Nephron progenitor cell (in vitro differentiated cells): ENCODE measurements at places on chromosomes 2 and 18.

GRCh38 chr2:171185941-171186340, 25.2 kb upstream of the TLK1 start:
- H3K27me3 ChIP-seq = peaks cover 7% of the 10 kb centered on the region
- H3K4me3 ChIP-seq = no peak overlapping the region
- DNase-seq = no peak
- H3K27ac ChIP-seq = no peak overlapping the region

DNA sequence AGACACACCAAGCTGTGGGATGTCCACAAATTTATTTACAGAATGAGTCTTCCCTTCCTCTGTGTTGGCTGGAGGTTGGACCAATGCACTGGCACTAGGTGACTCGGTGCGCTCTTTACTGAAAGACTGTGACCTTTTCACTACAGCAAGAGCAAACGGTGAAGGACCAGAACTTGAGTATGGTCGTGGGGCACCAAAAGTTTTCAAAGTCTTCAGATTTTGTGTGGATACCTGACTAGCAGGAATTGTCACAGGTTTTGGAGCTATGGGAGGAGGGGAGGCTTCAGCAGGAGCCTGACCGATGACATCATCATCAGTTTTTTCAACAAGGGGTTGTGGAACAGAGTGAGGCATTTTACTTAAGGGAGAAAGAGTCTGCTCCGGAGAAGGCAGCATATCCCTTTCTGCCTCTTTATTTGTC, 73.0 kb upstream of the GRB14 start:
- no peaks in the 10 kb centered on the region for H3K4me1 ChIP-seq
- DNase-seq = no peak
- no peaks in the 10 kb centered on the region for H3K36me3 ChIP-seq
- no peaks in the 10 kb centered on the region for H3K27me3 ChIP-seq
- H3K27ac ChIP-seq = no peak overlapping the region

GRCh38 chr18:42255908-42256765, 301.1 kb downstream of the PIK3C3 start:
- no peak for DNase-seq
- H3K27ac ChIP-seq = peak overlapping the region; percentile 36
- peaks cover 8% of the 10 kb centered on the region for H3K27me3 ChIP-seq

DNA sequence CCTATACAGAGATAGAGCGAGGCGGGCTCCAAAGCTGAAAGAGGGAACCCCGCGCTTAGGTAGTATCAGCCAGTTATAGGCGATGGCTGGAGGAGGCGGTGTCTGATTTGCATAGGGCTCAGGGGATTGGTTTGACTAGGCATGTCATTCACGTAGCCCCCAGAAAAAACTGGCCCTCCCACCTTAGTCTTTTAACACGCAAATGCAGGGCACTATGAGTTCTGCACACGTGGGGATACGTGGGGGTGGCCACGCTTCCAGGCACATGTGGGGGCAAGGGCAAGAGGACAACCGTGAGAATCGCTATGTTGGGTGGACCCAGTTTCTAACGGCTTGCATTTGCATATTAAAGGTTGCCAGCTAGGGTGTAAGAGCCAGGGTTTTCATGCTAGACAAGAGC, 56.7 kb upstream of the MSTN start:
- no peaks in the 10 kb centered on the region for H3K36me3 ChIP-seq
- peaks cover 7% of the 10 kb centered on the region for H3K27me3 ChIP-seq
- peak; percentile 4 for DNase-seq
- no peak overlapping the region for H3K4me3 ChIP-seq
- no peak overlapping the region for H3K27ac ChIP-seq

GRCh38 chr18:6411382-6411781, 3.3 kb downstream of the L3MBTL4 start:
- peaks cover 71% of the 10 kb centered on the region for H3K27me3 ChIP-seq
- H3K4me1 ChIP-seq = peaks cover 17% of the 10 kb centered on the region
- H3K27ac ChIP-seq = no peak overlapping the region
- H3K4me3 ChIP-seq = no peak overlapping the region

DNA sequence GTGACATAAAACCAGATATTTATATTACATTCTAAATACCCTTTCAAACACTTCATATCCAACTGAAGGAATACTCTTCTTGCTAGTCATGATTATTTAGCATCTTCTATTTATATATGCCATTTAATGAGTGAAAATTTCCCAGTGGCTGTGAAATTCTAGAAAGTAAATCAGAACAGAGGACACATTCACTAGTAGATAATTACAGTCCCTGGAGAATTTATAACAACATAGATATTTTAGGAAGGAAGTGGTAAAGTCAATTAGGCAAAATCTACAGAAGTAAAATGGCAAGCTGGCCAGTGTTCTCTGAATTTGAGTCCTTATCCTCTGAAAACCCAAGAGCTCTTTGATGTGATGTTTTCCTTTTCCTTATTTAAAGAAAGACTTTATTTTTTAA, 121.8 kb downstream of the PMAIP1 start:
- no peak for DNase-seq
- H3K27ac ChIP-seq = no peak overlapping the region
- no peaks in the 10 kb centered on the region for H3K36me3 ChIP-seq
- peaks cover 34% of the 10 kb centered on the region for H3K4me1 ChIP-seq
- H3K27me3 ChIP-seq = peaks cover 3% of the 10 kb centered on the region
- no peak overlapping the region for H3K4me3 ChIP-seq

GRCh38 chr18:66895631-66896030, 291.7 kb upstream of the CDH19 start:
- H3K4me1 ChIP-seq = no peaks in the 10 kb centered on the region
- H3K27ac ChIP-seq = no peak overlapping the region
- DNase-seq = no peak
- H3K36me3 ChIP-seq = no peaks in the 10 kb centered on the region

- peak; percentile 19 for DNase-seq
- H3K36me3 ChIP-seq = peaks cover 13% of the 10 kb centered on the region
- peak overlapping the region; percentile 67 for H3K4me3 ChIP-seq
- peak overlapping the region; percentile 98 for H3K27ac ChIP-seq
Measured at GRCh38 chr2:38106405-38107094, 30.6 kb upstream of the CYP1B1 start.

DNA sequence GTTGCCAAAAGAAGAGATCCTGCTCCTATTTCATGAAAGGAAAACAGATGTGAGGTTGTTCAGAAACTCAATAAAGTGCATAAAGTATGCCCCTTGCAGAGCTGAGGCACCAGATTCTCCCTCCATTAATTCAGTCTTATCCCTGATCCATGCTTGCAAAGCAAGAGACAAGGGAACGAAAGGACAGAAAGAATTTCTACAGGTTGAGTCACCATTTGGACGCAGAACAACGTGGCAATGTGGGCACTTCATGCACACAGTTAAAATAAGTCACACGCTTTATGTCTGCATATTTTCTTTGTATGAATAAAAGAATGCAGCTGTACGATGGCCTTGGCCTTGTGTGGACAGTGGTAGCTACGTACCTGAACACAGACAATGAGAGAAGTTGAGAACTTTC, 321.7 kb upstream of the REV1 start:
- H3K4me1 ChIP-seq = peaks cover 40% of the 10 kb centered on the region
- no peak overlapping the region for H3K4me3 ChIP-seq
- no peak for DNase-seq

DNA sequence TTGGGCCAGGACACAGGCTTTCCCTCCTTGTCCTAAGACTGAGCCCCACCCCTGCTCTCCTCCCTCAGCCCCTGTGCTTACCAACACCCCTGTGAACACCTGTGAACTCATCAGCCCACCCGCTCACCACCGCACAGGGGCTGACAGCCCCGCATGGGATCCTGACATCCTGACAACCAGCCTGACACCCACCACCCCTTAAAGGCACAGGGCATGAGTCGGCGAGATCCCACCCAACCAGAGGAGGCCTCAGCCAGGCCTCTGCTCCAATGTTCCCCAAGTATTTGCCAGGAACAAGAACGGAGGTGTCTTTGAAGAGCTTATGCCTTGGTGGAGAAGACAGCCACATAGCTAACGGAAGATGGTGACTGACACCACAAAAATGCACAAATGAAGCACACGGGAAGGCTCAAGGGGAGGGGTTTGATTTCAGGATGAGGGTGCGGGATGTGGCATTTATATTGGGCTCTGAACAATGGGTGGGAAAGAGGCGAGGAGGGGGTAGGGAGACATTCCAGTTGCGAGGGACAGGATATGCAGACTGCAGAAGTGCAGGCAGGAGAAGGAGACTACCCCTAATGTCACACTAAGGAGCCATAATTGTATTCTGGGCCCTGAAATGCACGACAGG, 11.0 kb downstream of the RAB11FIP5 start:
- no peak overlapping the region for H3K4me3 ChIP-seq
- DNase-seq = no peak
- H3K27me3 ChIP-seq = peaks cover 5% of the 10 kb centered on the region
- H3K27ac ChIP-seq = peak overlapping the region; percentile 87
- H3K4me1 ChIP-seq = peaks cover 6% of the 10 kb centered on the region

GRCh38 chr2:111160758-111161157, 40.0 kb downstream of the BCL2L11 start:
- peak overlapping the region; percentile 36 for H3K27ac ChIP-seq
- H3K27me3 ChIP-seq = no peaks in the 10 kb centered on the region
- DNase-seq = no peak
- H3K4me3 ChIP-seq = no peak overlapping the region

DNA sequence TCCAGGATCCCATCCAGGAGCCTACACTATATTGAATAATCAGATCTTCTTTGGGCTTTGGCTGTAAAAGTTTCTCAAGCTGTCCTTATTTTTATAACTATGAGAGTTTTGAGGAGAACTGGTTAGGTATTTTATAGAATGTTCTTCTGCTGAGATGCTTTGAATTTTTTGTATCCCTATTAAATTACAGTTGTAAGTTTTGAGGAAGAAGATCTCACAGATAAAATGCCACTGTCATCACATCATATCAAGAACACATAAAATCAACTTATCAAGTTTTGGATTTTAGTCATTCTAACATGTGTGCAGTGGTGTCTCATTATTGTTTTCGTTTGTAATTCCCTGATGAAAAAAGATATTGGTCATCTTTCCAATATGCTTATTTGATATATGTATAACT, 260.2 kb upstream of the COL3A1 start:
- H3K27me3 ChIP-seq = no peaks in the 10 kb centered on the region
- H3K36me3 ChIP-seq = no peaks in the 10 kb centered on the region
- no peak for DNase-seq

DNA sequence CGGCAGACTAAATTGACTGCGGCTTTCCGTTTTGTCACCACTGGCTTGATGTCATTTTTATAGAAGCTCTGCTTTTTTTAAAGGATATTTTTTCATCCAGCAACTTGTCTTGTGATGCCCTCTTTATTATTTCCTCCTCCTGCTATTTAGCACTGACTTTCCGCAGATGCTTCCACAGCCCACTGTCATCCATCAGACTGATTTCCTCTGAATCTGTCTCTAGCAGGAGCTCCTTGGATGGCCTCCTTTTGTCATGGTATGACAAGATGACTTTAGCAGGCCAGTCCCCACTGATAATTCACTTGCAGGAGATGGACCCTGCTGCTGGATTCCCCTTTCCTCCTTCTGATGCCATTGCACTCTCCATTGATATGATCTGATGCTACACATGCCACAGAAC, 454.6 kb downstream of the TSN start:
- no peaks in the 10 kb centered on the region for H3K36me3 ChIP-seq
- H3K27ac ChIP-seq = no peak overlapping the region
- no peak for DNase-seq
- peaks cover 10% of the 10 kb centered on the region for H3K27me3 ChIP-seq

DNA sequence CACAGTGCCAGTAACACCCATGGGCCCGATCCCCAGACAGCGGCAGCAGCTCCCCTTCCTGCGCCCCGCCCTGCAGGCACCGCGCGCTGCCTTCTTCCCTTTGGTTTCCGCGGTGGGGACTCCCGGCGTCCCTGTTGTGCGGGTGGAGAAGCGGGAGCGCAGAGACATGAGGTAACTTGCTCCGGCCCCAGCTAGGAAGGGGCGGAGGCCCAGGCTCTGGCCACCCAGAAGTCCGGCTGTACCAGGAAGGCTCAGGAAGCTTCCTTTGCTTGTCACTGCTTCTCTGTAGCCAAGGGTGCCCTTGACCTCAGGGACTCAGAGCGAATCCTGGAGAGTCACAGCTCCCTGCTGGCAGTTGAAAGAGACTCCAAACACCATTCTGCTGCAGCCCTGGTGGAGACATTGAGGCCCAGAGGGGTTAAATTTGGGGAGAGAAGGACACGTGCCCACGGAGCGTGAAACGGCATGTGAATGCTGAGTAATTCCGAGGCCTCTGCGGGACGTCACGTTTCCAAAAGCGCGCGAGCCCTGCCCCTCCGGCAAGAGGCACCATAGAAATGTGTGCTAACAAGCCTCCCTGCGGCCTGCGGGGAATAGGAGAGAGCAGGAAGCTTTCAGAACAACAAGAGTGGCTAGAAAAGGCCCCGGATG, 6.7 kb upstream of the ADCY3 start:
- no peak overlapping the region for H3K27ac ChIP-seq
- no peak overlapping the region for H3K4me3 ChIP-seq
- peaks cover 18% of the 10 kb centered on the region for H3K4me1 ChIP-seq
- peaks cover 13% of the 10 kb centered on the region for H3K27me3 ChIP-seq

- H3K36me3 ChIP-seq = no peaks in the 10 kb centered on the region
- DNase-seq = no peak
- H3K4me1 ChIP-seq = peaks cover 25% of the 10 kb centered on the region
- no peak overlapping the region for H3K4me3 ChIP-seq
Measured at GRCh38 chr18:47987388-47987699, 56.9 kb upstream of the SMAD2 start.

GRCh38 chr2:67065046-67065445, 332.1 kb upstream of the ETAA1 start:
- no peak overlapping the region for H3K27ac ChIP-seq
- H3K27me3 ChIP-seq = peaks cover 18% of the 10 kb centered on the region
- H3K4me1 ChIP-seq = peaks cover 17% of the 10 kb centered on the region

- no peak for DNase-seq
- no peak overlapping the region for H3K4me3 ChIP-seq
- H3K27ac ChIP-seq = no peak overlapping the region
- no peaks in the 10 kb centered on the region for H3K27me3 ChIP-seq
Measured at GRCh38 chr2:42113452-42113851, 55.7 kb upstream of the EML4 start.

- no peak for DNase-seq
- no peaks in the 10 kb centered on the region for H3K36me3 ChIP-seq
- H3K27me3 ChIP-seq = peaks cover 5% of the 10 kb centered on the region
- no peak overlapping the region for H3K27ac ChIP-seq
Measured at GRCh38 chr2:179850188-179850587, 11.2 kb downstream of the ZNF385B start.

DNA sequence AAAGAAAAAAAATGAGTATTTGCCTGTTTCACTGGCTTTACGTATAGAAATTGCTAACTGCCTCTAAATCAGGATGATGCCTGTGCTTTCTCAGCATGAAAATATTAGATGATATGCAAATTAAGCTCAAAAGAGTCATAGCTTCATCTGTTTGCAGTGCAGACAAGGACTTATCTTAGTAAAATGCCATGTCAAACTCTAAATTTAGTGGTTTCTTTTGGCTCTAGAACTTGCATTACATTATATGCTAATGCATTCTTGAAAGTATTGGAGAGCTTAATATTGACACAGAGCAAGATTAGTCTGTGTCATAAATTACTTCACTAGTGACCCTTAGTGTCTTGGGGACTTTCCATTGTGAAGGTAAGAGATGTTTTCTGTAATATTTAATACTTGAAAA, 1109.1 kb upstream of the NRXN1 start:
- no peak overlapping the region for H3K4me3 ChIP-seq
- H3K36me3 ChIP-seq = no peaks in the 10 kb centered on the region
- no peak overlapping the region for H3K27ac ChIP-seq
- DNase-seq = no peak

- H3K4me3 ChIP-seq = peak overlapping the region; percentile 80
- no peak overlapping the region for H3K27ac ChIP-seq
- peaks cover 11% of the 10 kb centered on the region for H3K27me3 ChIP-seq
- H3K36me3 ChIP-seq = no peaks in the 10 kb centered on the region
- H3K4me1 ChIP-seq = peaks cover 22% of the 10 kb centered on the region
Measured at GRCh38 chr2:219475697-219476651, 22.7 kb upstream of the GMPPA start.

- no peak overlapping the region for H3K4me3 ChIP-seq
- peak overlapping the region; percentile 74 for H3K27ac ChIP-seq
- H3K36me3 ChIP-seq = no peaks in the 10 kb centered on the region
- H3K27me3 ChIP-seq = peaks cover 16% of the 10 kb centered on the region
- no peak for DNase-seq
Measured at GRCh38 chr18:59005262-59005661, 134.4 kb upstream of the SEC11C start.
